ENCODE measurements at places on chromosomes 4 and X.

GRCh38 chr4:104976262-104976661 lies 170.4 kb upstream of the TET2 start:
- no peak for DNase-seq

DNA sequence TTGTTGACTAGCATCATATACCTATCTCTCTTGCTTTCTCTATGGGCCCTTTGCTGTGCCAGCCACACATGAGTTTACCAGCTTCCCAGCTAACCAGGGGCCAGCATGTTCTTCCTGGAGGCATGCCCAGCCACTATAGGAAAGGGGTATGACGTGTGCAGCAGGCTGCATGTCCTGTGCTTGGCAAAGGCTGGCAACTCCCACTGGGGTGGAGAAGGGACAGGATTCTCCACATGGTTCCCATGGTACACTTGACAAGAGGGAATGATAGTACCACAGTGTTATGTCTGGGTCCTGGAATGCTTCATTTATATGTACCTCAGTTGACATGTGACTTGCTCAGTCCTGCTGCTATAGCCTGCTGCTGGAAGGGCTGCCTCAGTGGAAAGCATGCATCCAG lies 78.8 kb downstream of the TMEM164 start:
- DNase-seq, result no peak

DNA sequence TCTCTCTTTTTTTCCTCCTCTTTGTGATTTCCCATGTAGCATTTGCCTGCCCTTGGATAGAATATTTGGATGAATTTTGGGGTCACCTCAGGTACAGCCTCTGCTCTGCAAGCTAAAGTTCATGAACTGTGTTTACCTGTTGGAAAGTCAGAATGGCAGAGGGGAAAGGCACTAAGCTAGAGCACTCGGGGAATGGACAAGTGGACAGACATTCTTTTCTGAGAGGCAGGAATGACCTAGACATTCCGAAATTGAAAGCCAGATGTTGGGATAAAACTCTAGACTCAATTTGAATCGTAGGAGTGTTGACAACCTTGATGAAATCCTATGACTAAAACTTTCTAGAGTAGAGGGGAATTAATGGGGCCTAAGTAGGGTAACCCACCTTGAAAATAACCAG lies 56.1 kb downstream of the LUZP4 start:
- DNase-seq, result no peak

DNA sequence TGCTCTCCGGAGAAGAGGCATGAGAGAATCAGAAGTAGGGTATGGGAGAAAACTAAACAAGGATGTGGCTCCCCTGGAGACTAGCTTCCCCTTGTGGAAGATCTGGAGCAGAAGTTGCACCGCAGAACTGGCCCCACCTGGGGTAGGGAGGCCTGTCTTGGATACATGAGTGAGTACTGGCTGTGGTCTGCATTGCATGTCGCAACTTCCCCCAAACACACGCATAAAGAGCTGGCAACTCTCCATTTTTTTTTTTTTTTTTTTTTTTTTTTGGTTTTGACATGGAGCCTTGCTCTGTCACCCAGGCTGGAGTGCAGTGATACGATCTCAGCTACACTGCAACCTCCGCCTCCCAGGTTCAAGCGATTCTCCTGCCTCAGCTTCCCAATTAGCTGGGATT lies 119.9 kb downstream of the EGF start:
- DNase-seq, result no peak

GRCh38 chr4:31995943-31996901 lies 1276.1 kb downstream of the PCDH7 start:
- DNase-seq, result no peak

DNA sequence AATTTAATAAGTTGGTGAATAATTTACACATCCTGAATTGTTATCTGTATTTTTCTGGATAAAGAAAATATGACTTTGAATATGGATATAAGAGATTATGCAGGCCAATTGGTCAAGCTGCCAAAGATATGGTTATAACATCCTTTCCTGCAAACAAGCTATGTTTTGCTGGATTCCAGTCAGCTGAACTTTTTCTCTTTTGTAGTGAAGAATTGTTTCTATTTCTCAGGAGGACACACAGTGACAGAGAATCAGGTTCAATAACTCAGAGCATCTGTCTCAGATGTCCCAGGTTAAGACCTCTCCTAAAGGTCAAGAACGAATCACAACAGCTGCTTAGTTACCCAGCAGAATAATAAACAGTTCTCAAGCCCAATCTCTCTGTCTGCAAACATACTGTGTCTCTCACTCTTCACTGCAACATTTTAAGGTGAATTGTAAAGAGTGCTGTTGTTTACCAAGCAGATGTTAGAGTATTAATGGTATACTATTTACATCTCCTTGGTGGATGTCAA lies 189.5 kb upstream of the ANKRD50 start:
- DNase-seq, result no peak

- DNase-seq, result no peak
Measured at GRCh38 chrX:152038804-152039203, 64.3 kb upstream of the GABRE start.

DNA sequence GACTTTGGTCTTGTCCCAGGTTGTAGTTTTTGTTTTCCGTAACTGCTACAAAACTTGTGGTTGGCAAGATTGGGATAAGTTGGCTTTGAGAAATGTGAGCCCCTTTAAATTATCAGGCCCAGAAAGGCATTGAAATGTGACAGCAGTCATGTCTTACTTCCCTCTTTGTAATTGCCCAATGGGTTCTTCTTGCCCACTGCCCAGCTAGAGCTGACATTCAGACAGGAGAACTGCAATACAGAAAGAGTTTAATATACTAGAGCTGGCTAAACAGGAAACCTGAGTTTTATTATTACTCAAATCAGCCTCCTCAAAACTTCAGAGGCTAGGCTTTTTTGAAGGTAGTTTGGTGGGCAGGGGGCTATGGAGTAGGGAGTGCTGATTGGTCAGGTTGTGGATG lies 288.3 kb downstream of the ZNF674 start:
- no peak for DNase-seq

GRCh38 chr4:185088899-185089298 lies 54.2 kb upstream of the SLC25A4 start:
- no peak for DNase-seq

DNA sequence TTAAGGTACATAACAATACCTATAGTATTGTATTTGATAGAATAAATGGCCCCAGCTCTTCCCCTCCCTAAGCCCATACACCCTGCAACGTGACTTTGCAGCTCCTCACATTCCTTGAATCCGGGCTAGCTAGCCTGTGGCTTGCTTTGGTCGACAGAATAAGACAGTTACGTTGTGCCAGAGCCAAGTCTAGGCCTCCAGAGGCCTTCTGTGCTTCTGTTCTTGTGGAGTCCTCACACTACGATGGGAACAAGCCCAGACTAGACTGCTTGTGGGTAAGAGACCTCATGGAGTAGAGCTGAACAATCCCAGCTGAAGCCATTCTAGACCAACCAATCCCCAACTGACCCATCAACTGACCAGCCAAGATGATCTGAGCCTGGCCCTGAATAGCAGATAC lies 102.4 kb upstream of the PLAC1 start:
- DNase-seq, result no peak

GRCh38 chr4:38868059-38868960 lies 704 bp downstream of the FAM114A1 start:
- DNase-seq, result no peak

DNA sequence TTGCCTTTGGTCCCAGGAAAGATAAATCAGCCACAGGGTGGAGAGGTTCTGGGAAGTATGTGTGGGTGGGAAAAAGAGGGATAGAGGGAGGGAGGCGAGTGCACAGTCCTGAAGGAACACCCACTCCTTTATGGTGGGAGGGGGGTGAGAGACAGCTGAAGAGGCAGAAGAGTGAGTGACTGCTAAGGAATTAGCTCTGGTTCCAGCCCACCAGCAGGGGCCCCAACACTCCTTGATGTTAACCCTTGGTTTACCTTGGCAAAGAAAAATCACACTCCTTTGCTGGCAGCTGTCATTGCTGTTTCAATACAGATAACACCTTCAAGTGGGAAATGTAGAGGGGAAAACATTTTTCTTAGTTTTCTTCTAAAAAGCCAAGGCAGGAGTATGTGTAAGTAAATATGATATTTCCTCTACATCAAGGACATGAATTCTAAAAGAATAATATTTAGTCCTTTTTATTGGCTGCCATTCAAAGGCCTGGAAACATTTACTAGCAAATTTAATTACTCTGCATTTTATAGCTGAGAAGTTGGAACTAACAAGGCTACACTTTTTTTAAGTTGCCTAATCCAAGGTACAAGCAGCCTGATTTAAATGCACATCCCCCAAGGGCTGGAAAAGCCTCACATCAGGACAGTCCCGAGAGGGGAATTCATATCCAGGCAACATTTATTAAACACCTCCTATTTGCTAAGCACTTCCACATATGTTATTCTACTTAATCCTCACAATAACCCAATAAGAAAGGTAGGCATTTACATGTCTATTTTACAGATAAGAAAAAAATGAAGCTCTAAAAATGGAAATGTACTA lies 81.7 kb downstream of the HS6ST2 start:
- DNase-seq, result no peak

- DNase-seq, result no peak
Measured at GRCh38 chr4:2996415-2996814, 33.0 kb downstream of the GRK4 start.

- no peak for DNase-seq
Measured at GRCh38 chr4:17599826-17600225, 14.6 kb upstream of the MED28 start.

GRCh38 chrX:152932598-152933175 lies 34.8 kb downstream of the ZNF185 start:
- no peak for DNase-seq

GRCh38 chrX:8278557-8278956 lies 107.5 kb upstream of the VCX2 start:
- no peak for DNase-seq

GRCh38 chr4:139559687-139560086 lies 3.7 kb upstream of the SETD7 start:
- no peak for DNase-seq

GRCh38 chr4:155566354-155566753 lies 100.3 kb upstream of the GUCY1A1 start:
- DNase-seq, result no peak
